ENCODE measurements at places on chromosomes 12 and 14.

DNA sequence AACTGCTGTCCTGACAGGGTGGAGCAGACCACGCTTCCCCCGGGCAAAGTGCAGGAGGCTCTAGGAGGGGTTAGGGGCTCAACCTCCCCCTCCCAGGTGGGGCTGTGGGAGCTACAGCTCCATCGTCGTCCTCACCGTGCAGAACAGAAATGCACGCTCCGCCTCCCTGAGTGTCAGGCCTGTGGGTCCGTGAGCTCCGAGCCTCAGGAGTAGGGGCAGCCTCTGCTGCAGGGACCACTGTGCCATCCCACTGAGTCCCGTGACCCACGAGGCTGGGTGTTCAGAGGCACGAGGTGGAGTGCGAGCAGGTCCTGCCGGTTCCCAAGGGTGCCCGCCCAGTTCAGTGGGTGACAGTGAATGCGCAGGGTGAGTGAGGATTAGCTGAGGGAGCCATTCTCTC, 48.6 kb downstream of the CACNA1C start:
- DNase-seq = no peak

- DNase-seq = no peak
These were observed 451.8 kb downstream of the ADAMTS20 start for GRCh38 chr12:43100231-43100630.

GRCh38 chr14:40221428-40221827, 789.2 kb upstream of the FBXO33 start:
- DNase-seq = no peak

GRCh38 chr14:89598548-89599186, 181.6 kb upstream of the FOXN3 start:
- DNase-seq = no peak

GRCh38 chr12:110337912-110338710, 57.1 kb downstream of the ATP2A2 start:
- no peak for DNase-seq

DNA sequence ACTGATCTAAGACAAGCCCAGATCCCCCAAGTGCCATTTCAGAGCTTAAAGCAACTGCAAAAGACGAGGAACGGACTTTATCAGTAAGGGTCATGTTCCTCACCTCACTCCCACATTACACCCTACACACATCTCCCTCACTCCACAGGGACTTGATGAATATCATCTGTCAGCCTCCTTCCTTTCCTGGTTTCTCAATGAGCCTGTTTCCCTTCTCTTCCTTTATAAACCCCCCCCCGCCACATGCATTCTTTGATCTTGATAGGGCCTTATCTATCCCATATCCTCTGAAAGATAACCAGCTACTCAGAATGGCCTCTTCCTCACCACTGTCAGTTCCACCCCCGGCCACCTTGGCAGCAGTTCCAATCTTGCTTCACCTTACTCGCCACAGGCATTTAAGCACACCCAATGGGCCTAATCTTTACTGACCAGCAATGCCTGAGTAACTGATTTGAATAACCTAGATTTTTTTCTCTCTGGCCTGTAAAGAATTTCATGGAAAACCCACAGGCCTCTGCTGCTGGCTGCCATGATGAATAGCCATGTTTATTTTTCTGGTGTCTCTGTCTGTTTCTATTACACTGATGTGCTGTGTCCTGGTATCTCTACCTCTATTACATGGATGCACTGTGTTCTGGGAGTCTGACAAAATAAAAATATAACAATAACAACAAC, 138.7 kb downstream of the PHLDA1 start:
- DNase-seq = no peak

GRCh38 chr12:51270067-51270950, at the start of gene SMAGP:
Gene SMAGP, minus strand, starts transcription at chr12:51270415. Its CDS starts 1,137 bp downstream, at chr12:51269278.
- peak; percentile 39 for DNase-seq

DNA sequence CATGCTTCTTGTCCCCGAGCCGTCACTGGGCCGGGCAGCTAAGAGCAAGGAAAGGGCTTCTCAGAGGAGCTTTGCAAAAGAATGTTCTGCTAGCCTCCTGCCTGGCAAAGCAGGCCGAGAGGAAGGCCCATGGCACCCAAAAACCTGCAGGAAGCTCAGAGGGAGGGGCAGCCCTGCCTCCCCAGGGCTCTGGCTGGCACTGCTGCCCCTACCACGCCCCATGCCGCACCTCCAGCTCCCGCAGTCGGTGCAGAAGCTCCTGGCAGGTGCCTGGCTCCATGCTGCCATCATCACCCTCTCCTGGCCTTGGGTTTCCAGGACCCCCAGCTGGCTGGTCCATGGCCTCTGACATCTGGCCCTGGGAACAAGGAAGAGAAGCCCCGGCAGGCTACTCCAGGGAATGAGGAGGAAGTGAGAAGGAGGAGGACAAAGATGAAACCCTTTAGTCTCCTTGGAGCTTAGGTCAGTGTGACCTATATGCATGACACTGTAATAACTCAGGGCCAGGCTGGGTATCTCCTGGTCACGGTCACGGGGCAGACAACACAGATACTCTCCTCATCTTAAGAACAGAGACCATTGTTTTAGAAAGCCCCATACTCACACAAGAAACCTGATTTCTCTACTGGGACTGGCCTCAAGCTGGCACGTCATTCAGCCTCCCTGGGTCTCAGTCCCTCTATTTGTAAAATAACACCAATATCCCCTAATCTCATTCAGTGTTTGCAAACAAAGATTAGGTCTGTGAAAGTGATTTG, 24.3 kb downstream of the NCKAP5L start:
- DNase-seq = no peak
